ENCODE measurements at places on chromosomes 13 and 19.

DNA sequence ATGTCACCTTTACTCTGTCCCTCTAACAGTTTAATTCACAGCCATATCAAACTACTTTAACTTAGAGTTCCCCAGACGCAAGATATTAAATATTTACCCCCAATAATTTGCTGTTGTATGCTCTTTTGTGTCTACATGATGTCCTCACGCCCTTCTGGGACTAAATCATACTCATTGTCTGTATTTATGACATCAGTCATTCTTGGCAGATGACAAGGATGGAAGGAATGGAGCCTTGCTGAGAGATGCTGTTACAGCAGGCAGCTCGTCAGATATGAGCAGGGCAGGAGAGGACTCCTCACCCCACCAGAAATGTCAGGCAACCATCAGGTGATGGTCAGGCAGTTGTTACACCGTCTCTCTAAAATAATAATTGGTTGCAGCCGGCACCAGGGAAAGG, 41.8 kb downstream of the CARD8 start:
- DNase-seq: no peak

GRCh38 chr19:48896191-48896720, 2.3 kb downstream of the TULP2 start:
- DNase-seq: peak; percentile 54

GRCh38 chr19:19445911-19446361, 40.5 kb downstream of the GATAD2A start:
- no peak for DNase-seq

DNA sequence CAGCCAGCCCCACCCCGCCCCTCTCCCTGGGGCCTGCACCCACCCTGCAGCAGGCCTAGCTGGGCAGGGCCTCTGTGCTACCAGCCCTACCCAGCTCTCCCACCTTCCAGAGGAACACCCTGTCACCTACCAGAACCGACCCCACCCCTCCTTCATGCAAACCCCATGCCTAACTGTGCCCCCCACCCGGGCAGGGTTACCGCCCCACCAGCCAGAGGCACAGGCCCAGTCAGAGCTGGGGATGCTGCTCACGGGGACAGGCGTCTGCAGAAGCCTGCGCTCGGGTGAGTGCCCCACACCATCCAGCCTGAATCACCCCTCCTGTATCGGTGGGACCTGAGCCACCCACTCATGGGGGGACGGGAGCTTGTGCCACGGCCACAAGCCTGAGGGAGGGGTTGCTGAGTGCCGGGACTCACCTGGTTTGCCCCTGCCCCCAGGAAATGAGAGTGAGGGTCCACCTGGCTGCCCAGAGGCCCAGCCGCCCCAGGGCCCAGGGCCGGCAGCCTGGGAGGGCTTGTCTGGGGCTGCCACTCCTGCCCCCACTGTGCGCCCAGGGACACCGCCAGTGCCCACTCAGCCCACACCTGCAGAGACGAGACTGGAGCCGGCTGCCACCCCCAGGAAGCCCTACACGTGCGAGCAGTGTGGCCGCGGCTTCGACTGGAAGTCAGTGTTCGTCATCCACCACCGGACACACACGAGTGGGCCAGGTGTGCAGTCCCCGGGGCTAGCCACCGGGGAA, 3.8 kb downstream of the ZNF446 start:
- DNase-seq: no peak

GRCh38 chr13:42706286-42706685, 75.1 kb upstream of the FAM216B start:
- no peak for DNase-seq

- peak; percentile 26 for DNase-seq
These were observed at the start of gene ZSCAN1 for GRCh38 chr19:58033741-58034476. Gene ZSCAN1 (plus strand): TSS chr19:58034025. CDS start chr19:58037837, 3,812 bp downstream.

DNA sequence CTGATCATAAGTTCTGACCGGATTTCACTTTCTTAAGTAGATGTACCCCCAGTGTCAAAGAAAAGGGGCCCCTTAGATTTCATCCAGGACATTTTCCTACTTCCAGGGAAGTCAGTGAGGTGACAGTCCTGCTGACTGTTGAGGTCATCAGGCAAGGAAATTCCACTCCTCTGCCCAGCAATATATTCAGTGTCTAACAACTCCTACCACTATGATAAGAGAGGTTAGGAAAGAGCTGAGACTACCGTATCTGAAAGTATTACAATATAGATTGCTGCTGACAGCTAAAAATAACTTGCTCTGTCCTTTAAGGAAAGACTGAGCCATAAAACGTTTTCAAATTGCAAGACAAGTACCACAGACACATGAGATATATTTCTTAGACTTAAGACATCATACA, 325.1 kb downstream of the EFNB2 start:
- DNase-seq: no peak

DNA sequence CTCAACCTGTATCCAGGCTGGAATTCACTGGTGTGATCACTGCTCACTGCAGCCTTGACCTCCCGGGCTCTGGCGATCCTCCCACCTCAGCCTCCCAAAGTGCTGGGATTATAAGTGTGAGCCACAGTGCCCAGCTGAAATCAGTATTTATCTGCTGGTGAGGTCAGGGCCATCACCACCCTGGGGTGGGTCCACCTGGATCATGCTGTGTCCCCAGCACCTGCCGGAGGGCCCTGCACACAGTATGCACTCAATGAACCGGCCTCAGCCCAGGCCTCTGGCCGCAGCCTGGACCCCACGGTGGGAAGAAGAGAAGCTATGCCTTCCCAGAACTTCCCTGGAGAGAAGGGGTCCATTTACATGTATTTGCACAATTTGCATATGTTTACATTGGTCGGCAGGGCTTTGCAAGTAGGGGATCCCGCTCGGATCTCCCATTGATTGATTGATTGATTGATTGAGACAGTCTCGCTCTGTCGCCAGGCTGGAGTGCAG, 2.6 kb upstream of the SLC5A5 start:
- DNase-seq: no peak

GRCh38 chr13:113405481-113406300, 41.8 kb upstream of the GRTP1 start:
- DNase-seq: no peak

DNA sequence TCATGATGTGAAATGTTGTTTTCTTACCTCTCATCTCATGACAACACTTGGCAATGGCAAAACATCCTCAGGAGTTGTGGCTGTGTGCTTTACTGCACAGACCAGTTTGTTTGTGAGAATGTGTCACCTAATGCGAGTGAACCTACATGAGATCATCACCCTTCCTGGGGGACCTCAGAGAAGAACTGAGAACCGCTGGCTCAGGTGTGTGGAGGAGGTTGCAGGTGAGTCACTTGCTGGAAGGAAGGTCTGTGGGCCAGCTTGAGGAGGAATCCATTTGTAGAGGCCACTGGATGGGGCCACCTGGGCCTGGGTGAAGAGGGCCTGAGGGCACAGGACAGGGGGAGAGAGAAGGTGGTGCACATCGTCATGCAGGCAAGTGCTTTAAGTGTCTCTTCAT, 3.0 kb upstream of the CEACAM1 start:
- no peak for DNase-seq

DNA sequence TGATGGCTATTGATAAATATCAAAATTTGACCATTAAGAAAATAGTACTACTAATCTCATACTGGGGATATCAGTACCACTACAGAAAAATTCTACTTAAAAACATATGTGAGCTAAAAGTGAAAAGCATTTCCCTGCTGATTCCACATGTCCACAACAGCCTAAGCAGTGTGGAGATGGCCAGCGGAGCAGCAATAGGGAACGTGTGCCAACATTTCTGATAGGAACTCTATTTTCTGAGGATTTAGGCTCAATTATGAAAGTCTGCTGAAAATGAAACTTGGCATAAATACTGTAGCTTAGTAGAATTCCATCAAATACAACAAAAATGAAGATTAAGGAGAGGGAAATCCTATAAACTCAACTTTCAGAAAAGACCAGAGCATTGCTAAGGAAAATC, 311.6 kb downstream of the ENOX1 start:
- DNase-seq: no peak

GRCh38 chr13:25190256-25190655, 18.2 kb upstream of the AMER2 start:
- no peak for DNase-seq

- DNase-seq: no peak
These were observed 9.2 kb downstream of the ZNF296 start for GRCh38 chr19:45066921-45067661.

- DNase-seq: peak; percentile 19
These were observed 391 bp downstream of the ZNF761 start for GRCh38 chr19:53432088-53432661.

- no peak for DNase-seq
These were observed 111.2 kb downstream of the KCNRG start for GRCh38 chr13:50126263-50126992.

DNA sequence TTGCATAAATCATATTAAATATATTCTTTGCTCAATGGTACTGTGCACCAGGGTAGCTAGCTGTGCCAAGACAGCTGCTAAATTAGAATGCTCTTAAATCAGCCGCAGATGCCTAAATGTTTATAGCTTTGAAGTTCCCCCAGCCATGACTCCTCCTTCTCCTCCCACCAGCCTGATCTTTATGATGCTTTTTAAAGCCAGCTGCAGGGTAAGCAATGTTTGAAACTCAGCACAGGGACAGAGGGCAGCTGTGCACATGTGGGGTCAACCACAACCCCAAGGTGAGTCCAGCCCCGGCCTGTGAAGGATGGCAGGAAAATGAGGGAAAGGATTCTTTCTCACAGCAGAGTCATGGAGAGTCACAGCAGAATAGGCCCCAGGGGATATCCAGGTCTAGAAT, 635.7 kb downstream of the UQCRFS1 start:
- DNase-seq: no peak

- no peak for DNase-seq
These were observed 83.3 kb downstream of the KLF5 start for GRCh38 chr13:73142071-73142470.

DNA sequence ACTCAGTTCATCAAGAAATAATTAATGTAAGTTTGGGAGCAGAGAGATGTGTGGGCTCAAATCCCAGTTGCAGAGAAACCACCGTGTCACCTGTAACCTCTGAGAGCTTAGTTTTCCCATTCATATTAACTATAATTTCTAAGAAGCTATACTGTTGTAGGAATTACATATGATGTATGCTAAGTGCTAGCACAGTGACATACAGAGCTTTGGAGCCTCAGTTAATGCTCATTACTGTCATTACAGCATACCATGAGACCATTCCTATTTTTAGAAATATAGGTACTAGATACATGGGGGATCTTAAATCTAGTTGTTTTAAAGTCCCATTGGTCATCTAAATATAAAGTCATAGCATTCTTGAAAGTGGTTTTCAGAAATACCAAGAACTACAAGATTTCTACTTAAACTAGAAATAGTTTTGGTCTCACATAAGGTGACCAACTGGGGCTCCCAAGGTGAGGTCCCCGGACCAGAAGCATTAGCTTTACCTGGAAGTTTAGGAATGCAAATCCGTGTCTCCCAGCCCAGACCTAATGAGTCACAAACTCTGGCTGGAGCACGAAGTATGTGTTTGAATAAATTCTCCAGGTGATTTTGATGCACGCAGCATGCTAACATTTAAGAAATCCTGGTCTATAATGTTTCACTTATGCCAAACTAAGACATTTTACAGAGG, 144.6 kb downstream of the LACC1 start:
- DNase-seq: no peak

GRCh38 chr13:73849292-73849691, 284.9 kb downstream of the KLF12 start:
- peak; percentile 7 for DNase-seq

GRCh38 chr13:36862002-36862685, 43.1 kb downstream of the RFXAP start:
- no peak for DNase-seq

GRCh38 chr13:28325022-28325421, 169.9 kb downstream of the FLT1 start:
- DNase-seq: no peak

DNA sequence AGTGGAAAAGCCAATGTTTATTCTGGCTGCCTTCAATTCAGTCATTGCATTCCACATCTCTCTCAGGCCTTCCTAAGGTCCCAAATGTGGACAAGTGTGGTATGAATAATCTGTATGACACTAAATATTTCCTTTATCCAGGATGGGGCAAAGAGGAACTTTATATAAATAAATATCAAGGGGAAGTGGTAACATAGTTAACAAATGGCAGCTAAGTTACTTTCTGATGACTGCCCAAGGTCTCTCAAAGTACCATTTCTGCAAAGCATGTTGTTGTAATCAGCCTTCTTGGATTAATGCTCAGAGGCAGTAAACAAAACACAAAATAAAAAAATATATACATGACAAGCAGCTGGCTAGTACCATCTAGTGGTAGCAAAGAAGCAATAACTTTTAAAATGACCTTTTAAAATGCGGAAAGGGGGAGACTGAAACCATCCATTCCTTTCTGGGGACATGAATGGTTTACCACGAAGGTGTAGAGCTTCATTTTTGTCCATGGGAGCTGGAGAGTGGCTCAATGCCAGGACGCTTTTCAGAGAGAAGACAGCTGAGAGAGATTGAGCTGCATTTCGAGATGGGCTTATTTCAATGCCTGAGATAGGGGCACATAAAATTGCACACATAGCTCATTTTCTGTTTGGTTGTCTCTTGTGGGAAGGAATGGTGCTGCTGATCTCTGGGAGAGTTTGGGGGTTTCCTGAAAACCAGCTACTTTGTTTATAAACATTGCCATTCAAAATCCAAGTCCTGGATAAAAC, 259.2 kb downstream of the RFC3 start:
- DNase-seq: no peak

DNA sequence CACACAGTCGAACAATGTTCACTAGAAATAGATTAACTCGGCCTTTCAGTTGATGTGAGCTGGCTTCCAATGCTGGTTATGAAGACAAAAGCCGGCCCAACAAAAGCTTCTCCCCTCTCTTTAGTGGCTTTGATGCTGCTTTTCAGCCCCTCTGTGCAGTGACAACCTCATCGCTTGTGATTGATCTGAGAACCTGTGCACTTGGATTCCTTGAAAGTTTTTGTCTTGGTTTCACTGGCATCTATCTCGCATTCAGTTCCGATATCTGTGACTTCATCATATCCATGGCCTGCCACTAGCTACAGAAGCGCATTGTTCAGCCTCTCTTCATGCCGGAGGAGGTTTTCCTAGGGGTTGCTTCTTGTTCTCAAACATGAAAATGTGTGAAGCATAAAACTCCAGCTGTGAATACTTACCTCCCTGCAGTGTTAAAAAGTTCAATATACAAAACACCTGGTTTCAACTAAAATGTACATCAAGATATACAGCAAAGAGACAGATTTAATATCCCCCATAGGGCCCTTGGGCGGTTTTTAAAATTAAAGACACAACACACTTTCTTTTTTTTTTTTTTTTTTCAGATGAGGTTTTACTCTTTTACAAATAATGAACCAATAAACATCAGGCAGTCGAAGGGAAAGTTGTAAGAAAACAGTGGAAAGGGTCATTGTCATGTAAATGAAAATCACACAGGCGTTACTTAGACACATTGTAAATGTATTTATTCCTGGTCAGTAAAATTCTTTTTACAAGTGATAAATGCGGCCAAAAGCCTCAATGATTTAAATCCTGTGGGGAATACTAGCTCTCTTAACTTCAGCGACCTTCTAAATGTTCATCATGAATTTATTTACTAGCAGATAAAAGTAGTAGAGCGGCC, 1252.8 kb downstream of the EFNB2 start:
- DNase-seq: no peak

GRCh38 chr19:35421362-35421761, 26.7 kb upstream of the FFAR2 start:
- DNase-seq: no peak

GRCh38 chr19:30640252-30640965, 268.2 kb downstream of the ZNF536 start:
- DNase-seq: no peak

GRCh38 chr13:107466326-107467099, 748.8 kb downstream of the LIG4 start:
- no peak for DNase-seq

- DNase-seq: peak; percentile 70
These were observed 12.7 kb downstream of the NPAS1 start for GRCh38 chr19:47032171-47032811.

Measured in stimulated activated CD4-positive, alpha-beta T cell treated with anti-CD3 and anti-CD28 coated beads, Interleukin-4, amount 100 ng/mL, for 1 hour (primary cell).